ENCODE measurements at places on chromosomes 6 and 20.

DNA sequence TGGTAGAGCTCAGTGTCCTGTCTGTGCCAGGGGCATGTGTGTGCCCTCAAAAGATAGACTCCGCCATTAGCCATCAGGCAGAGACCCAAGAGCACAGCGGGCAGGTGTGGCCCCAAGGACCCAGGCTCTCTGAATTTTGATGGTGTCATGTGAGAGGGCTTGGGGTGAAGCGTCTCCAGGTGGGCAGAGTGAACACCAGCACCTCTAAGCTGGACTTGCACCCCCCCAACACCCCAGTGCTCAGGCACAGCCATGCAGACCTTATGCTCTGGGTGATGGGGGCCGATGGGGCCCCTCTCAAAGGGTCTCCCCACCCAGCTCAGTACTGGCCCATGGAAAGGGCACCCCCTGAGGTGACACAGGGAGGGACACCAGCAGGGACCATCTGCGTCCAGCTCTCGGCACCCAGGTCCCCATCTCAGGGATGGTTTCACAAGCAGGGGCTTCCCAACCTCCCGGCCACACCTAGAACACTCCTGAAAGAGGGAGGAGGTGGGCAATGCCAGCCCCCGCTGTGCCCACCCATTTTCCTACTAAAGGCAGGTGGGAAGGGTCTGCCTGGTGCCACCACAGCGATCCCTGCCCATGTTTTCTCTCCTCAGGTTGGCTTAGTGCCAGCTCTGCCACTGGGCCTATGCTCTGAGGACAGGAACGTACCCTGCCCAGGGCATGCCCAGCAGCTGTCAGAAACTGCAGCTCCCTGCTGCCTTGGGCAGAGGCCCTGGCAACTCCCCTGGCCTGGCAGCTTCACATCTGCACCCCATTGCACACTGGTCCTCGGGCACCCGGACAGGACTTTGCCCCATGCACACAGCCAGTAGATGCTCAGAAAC lies 3.5 kb downstream of the CST7 start:
- no peak for DNase-seq

- DNase-seq = no peak
These were observed 46.2 kb downstream of the PREX1 start for GRCh38 chr20:48781634-48782033.

DNA sequence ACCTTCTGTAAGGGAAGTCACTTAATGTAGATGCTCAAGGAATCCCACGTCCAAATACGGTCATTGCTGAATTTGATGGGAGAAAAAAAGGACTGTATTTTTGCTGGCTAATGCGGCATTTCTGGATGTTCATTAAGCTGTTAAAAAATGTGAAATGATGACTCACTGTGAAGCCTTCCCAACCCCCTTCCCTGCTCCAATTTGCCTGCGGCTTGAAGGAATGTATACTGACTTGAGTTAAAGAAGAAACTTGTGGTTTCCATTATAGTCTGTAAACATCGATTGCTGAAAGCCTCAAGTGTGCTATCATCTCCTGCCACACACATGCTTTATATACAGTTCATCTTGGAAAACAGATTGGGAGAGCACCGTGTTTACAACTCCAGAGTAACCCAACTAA lies 249.1 kb upstream of the JAG1 start:
- no peak for DNase-seq

DNA sequence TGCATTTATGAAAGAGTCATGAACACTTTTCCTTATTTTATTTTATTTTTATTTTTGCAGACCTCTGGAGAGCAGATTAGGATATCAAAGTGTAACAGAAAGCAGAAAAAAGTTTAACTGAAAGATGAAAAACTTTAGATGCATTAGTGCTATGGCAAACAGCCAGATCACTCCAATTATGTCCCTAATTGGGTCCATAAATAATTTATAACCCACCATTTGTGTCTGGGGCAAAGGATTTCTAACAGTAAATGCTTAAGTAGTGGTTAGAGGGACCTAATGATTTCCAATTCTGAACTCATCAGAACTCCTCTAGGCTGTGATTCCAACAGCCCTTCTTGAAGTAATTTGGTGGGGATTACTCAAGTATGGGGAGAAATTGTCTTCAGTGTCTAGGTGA lies 93.7 kb upstream of the PROKR2 start:
- DNase-seq = no peak

DNA sequence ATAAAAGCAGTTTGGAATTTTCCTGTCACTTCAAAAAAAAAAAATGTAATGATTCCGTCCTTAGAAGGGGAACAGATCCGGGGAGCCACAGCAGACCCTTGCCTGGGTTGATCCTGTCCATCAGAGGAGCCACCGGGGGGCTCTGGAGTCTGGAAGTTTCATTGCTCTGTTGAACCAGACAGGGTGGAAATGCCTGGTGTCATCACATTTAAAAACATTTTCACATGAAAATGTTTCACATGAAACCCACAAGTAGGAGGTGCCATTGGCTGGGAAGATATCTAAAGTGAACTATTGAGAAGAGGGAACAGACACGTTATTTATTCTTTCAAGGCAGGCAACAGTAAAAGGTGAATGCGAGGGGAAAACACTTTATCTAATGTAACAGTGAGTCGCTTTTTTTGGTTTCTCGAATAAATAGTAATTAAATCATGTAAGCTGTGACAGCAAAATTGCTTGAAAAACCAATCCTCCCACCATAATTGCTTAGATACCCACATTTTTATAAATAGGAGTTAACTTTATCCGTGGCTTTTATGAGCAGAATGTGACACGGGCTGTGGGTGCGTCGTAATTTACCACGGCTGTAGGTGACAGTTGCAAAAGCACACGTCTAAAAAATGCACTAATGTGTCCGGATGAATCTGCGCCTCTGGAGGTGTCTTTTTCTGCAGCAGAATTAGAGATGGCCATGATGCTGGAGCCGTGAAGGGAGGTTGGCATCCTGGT lies 323.4 kb downstream of the TAF4 start:
- no peak for DNase-seq

- no peak for DNase-seq
These were observed 24.2 kb upstream of the KIF25 start for GRCh38 chr6:167973148-167973885.

DNA sequence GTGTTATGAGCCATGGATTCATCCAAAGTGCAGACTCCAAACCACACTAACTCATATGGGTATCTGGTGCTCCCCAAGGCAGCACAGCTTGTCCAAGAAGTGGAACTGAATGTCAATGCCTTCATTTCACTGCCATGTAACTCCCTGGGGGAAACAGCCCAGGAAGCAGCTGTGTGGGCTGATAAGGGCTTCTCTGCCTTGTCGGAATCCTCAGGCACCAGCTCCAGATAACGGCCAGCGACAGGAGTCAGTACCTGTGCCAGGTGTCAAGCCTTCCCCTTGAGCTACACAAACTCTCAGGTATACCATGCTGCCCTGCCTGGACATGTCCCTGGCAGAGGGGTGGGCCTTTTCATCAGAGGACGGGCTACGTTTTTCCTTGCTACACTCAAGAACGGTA lies 751.9 kb upstream of the CHD6 start:
- DNase-seq = no peak

GRCh38 chr6:157538168-157538567 lies 157.2 kb downstream of the ZDHHC14 start:
- DNase-seq = peak; percentile 67

GRCh38 chr6:47714802-47715201 lies 16.4 kb downstream of the ADGRF4 start:
- no peak for DNase-seq
